ENCODE measurements at places on chromosomes 7 and 10.

- peak; percentile 21 for DNase-seq
These were observed 286.8 kb downstream of the PARD3 start for GRCh38 chr10:34528320-34528719.

- no peak for DNase-seq
These were observed 10.6 kb downstream of the FAS start for GRCh38 chr10:89001024-89001728.

DNA sequence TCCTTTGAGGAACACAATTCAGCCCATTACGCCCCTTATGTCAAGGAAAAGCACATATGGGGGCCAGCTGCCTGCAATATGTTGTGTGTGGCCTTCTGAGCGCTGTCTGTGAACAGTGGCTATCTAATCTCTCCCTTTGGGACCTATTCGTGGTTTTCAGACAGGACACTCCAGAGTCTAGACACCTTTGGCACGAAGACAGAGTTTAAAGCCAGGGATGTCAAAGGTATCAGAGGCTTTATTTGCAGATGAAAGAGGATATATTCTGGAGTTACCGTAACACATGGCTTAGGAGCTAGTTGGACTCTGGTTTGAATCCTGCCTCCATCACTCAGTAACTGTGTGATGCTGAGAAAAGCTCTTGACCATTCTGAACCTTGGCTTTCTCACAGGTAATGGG, 14.8 kb upstream of the EEPD1 start:
- no peak for DNase-seq

DNA sequence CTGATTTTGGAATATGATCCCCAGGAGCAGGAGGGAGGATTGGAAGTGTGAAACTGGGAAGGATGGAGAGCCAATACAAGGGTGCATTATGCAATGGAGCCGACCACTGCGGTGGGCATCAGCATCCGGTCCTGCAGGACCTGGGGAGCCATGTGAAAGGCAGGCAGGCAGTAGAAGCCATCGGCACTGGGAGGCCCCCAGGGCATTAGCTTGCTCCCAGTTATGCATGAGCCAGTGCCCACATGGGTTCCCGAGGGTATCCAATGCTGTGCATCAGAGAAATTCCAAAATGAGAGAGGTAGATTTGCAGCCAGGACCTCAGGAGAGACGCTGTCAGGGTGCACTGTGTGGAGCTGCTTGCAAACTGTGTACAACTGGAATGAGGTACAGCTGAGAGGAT, 8.7 kb upstream of the KCP start:
- DNase-seq, result no peak
